ENCODE measurements at places on chromosomes 2 and 18. TPM values are rescaled to one million over a fixed set of nuclear protein-coding genes. Genes with fewer than 3 reads are reported as not detected.

- DNase-seq = no peak
Measured at GRCh38 chr2:29393676-29394075, 278.5 kb downstream of the CLIP4 start.

DNA sequence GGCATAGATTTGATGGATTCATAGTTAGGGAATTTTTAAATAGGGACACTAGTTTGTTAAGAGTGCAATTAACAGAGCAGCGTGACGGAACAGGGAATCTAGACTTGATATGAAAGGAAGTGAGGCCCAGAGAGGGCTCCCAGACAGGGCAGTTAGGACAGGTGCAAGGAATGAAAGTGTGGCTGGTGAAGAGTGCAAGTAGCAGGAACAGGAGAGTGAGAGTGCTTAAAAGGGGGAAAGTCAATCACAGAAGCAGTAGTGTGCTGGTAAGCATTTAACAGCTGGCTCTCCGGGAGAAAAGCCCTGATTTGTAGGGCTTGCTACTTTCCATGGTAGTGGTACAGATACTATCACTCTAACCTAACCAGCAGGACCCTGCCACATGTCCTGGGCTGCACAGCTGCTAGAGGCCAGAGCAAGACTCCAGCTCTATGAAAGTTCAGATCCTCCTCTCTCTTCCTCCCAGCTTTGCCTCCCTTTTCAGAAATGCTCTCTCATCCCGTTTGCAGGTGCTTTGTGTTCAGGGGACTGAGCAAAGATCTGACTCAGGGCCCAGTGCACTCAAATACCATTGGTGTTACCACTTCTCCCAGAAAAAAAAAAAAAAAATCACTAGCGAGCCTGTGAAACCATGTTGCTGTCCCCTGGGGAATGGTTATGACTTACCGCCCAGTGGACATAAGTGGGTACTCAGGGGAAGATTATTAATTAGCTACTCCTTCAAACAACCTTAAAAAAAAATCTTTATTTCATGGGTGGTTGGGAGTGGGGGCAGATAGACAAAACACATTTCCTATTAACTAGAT lies 18.1 kb upstream of the GCFC2 start:
- DNase-seq = no peak

DNA sequence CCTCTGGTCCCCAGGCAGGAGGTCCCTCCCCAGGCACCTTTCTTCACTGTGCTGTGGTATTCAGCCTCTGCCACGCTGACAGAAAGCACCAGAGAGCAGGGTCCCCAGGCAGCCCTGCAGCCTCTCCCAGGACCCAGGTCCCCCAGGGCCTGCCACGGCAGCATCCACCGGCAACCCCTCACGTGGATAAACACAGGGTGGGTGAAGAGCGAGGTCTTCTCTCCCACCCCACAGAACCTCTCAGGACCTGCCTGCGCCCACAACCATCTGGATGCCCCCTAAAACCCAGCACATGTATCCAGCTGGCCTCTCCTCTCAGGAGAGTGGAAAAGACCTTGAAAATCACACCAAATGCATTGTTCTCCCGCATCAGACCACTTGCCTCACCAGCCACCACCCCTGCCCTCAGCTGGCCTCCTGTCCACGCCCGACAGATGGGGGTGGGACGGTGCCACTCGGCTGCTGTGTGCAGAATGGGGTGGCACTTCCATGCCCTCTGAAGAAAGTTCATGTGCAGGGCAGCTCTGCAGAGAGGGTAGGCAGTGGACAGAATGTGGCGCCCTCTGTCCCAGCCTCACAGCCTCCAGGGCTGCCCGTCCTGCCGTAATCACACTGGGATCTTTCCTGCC lies 4.0 kb upstream of the CROCC2 start:
- no peak for DNase-seq

DNA sequence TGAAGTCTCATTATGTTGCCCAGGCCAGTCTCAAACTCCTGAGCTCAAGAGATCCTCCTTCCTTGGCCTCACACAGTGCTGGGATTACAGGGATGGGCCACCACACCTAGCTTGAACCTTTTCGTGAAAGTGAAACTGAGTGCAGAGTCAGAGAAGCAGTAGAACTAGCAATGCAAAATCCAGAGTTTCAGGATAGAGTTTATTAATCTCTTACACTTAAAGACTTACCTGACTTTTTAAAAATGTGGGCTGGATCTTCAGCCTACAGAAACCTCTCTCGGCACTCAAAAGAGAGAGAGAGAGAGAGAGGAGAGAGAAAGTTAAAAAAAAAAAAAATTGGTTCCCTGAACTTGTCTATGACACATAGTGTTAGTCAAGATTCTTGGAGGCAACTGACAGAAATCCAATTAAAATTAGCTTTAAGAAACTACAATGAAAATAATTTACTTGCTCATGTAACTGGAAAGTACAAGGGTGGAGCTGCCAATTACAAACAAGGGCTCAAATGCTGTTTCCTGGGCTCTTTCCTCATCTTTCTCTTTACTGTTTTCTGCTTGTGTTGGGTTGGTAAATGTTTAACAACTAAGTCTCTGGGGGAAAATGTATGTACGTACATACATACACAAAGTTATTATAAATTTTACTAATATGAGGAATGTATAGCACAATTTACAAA lies 98.1 kb upstream of the CERS6 start:
- DNase-seq = no peak

DNA sequence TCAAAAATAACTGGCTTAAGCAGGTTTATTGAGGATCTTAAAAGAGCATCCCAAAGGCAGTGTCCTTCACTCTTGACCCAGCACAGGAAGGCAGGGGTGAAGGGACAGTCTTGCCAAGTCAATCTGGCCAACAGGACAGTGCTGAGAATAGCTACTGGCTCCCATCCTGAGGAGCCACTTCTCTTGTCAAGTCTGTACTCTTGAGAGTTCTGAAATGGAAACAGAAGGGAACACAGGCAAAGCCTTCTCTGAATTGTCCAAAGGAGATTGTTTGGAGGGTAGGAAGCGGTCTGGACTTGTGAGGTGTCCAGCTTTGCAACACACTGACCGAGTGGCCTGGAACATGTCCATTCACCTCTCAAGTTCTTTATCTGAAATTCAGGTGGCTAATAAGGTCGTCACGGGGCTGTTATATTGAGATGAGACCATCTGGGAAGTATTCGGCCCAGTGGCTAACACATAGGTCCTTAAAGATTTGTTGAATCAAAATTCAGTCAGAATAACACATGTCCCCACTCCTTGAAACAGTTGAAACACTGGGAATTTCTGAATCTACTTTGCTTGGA lies 99.5 kb upstream of the FHL2 start:
- DNase-seq = no peak

DNA sequence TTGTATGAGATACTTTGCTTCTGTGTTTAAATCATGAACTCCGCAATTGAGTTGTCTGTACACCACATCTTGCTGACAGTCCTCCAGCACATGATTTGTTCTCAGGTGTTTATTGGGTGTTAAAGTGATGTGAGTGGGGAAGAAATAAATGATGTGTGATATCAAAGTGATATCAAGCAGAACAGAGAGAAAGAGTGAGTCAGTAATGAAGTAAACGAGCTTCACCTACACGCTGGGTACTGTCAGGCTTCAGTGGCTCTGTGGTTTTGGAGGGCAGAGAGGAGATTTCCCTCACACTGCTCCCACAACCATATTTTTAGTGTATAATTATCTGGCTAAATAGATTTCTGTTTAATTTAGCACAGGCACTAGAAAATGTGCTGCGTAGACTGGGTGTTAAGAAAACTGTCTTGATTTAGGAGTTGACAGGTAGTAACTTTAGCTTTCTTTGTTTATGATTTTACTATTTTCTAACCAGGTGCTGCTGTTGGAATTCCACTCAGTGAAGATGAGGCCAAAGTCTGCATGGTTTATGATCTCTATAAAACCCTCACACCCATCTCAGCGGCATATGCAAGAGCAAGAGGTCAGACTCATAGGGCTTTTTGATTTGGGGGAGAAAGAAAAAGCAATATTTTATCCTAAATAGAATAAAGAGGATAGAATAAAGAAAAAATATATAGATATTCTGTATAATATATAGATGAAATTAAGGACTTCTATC lies 21.2 kb downstream of the ATIC start:
- no peak for DNase-seq

DNA sequence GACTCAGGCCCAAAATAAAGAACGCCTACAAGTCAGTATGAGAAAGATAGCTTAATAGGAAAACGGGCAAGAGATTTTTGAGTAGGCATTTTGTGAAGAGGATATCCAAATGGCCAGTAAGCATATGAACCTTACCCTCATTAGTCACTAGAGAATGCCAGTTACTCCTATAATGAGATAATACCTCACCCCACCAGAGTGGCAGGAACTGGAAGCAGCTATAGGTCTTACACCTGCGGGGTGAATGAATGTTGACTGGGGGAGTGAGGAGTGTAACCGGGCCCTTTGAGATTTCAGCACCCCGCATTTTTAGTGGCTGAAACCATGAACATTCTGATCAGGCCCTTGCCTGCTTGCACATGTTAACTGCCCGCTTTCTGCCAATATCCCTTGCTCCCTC lies 7.5 kb upstream of the PTPN2 start:
- DNase-seq = no peak

DNA sequence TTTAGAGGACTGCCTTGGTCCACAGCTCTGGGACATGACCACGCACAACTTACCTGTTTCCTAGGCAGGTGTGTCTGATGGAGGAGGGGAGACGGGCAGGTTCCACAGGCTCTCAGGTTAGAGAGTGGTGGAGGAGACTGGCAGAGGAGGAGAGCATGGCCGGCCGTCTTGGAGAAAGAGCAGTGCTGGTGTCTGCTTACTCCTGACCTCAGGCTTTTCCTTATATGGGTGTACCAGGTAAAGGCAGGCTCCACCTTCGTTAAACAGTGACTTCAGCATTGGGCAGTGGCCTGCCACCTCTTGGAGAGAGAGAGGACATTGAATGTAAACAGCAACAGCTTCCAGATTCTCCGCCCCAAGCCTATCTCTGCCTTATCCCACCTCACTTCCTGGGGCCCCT lies at the start of gene CAPN13:
TSS of gene CAPN13 (minus strand) at position 198 of the 400 bp plus-strand sequence. CDS start 20,121 bp downstream, outside the sequence.
- DNase-seq = no peak

GRCh38 chr2:38615237-38615636 lies 12.5 kb upstream of the HNRNPLL start:
- no peak for DNase-seq

DNA sequence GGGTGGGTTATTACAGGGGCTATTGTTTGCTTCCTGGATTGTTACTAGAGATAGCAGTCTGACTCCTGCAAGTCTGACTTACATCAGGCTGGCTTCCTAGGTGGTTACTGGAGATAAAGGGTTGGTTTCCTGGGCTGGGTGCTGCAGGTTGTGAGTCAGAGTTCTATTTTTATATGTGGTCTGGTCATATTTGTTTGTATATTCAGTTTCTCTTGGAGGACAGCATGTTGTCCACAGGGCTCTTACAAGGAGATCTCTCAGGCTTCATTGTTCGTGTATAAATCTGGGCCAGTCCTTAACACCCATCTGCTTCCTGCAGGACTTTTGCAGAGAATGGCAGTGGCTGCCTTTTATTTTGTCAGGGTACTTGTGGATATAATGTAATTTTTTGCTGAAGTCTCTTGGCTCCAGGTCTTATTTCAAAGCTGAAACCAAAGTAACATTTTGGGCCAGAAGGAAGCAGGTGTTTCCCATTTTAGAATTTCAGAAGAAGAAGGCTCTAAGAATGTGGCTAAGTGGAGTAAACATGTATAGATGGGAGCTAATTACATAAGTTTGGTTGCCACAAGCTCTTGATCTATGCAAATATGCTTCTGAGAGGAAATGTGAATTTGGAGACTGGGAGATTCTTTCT lies 65.9 kb upstream of the SLC16A14 start:
- no peak for DNase-seq

DNA sequence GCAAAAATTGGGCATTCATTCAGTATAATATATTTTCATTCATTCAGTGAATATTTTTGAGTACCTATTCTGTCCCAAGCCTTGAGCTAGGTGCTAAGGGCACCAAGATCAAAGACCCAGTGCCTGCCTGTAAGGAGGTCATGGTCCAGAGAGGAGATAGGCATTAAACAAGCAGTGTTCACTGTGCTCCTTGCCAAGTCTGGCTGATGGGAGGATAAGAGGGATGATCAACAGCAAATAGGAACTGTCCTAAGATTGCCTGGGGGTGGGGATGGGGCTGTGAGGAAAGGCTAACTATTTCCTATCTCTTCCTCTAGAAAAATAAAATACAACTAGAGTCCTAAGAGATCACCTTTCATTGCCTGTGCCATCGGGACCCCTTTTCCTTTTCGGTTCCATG lies 60.4 kb downstream of the SETBP1 start:
- DNase-seq = no peak

DNA sequence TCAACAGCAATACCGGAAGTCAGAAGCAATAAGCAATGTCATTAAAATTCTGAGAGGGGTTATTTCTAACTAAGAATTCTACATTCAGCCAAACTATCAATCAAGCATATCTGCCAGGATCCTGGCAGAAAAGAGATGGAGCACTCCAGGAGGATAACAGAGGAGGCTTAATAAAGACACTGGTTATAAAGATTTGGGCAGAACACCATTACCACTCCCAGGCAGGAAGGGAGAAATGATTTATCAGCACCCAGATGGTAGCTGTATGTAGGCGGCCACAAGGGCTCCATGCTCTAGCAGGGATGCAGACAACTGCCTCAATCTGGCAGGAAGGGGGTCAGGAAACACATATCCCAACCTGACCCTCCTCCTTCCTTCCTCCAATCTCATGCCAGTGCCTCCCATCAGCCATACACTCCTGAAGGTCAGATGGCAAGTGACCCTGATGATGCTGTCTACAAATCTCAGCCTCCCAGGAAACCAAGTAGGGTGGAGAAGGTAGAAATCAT lies 20.5 kb upstream of the TNFAIP6 start:
- DNase-seq = no peak

- no peak for DNase-seq
Measured at GRCh38 chr2:176158855-176159662, 2.0 kb downstream of the HOXD3 start.

DNA sequence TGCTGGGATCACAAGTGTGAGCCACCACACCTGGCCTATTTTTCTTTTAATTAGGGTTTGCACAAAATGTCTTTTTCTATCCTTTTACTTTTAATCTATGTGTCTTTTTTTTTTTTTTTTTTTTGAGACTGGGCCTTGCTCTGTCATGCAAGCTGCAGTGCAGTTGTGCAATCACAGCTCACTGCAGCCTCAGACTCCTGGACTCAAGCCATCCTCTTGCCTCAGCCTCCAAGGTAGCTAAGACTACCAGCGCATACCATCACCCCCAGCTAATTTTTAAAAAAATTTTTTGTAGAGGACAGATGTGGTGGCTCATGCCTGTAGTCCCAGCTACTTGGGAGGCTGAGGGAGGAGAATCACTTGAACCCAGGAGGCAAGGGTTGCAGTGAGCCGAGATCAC lies 27.1 kb downstream of the ADCY3 start:
- DNase-seq = no peak

ANO7 gene
- 0.53 TPM for total RNA-seq

CRIM1 gene
- 12.6 TPM for total RNA-seq

Data from activated CD8-positive, alpha-beta memory T cell treated with anti-CD3 and anti-CD28 coated beads, Interleukin-2, amount 10 ng/mL, durations not matched to agents 7 days and 5 days (primary cell).